GOT3 (cell line): ENCODE measurements at places on chromosomes 3 and 15.

DNA sequence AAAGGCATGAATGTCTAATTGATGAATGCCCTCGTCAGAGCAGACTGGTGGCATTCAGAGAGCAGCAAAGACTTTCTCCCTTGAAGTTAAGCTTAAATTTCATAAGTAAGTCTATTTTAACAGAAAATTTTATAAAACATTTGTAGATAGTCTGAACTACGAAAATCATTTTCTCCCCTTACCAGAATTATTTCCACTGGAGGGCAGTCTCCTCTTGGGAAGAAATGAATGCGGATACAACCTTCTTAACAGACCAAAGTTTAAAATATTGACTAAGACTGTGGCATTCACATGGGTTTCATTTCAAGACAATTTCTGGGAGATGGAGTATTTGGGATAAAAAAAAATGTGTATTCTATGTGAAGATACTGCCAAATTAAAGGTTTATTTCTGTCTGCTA, 669.0 kb downstream of the FHIT start:
- DNase-seq, result no peak

GRCh38 chr3:133578548-133579191, 5.2 kb downstream of the CDV3 start:
- no peak for DNase-seq

GRCh38 chr3:72134989-72135451, 350.1 kb upstream of the PROK2 start:
- DNase-seq, result no peak

DNA sequence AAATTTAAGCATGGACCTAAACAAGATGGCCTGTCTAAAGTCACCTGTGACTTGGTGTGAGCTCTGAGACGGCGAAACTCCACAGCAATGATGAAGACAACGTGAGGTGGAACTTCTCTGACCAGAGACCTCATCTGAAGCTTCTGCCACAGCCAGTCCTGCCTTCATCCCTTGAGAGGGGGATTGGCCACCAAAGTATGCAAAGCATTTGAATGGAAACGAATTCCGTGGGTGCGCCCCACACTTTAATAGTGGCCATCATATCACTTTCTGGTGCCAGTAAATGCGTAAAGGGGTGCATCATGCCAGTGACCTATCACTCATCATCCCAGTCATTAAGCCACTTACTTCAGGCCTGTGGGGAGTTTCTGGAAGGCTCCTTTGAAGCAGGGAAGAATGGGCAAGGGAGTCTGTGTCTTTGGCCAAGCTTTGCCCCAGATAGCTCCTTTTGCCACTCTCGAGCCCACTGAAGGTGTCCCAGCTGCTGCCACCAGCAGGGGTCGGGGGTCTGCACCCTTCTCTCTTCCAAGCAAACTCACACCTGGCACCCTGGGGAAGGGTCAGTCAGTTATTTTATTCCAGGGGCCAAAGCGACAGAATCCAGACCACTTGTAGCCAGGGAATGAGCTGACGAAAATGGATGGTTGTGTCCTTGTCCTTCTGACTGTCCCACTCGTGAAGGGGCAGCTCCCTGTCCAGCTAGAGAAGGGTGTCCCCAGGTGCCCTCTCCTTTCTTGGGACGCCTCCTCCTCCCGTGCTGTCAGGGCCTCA, 17.7 kb downstream of the MUC20 start:
- no peak for DNase-seq

GRCh38 chr3:127209155-127209839, 16.4 kb downstream of the PRR23E start:
- no peak for DNase-seq

- DNase-seq, result no peak
Measured at GRCh38 chr3:153768561-153769469, 352.4 kb upstream of the ARHGEF26 start.

DNA sequence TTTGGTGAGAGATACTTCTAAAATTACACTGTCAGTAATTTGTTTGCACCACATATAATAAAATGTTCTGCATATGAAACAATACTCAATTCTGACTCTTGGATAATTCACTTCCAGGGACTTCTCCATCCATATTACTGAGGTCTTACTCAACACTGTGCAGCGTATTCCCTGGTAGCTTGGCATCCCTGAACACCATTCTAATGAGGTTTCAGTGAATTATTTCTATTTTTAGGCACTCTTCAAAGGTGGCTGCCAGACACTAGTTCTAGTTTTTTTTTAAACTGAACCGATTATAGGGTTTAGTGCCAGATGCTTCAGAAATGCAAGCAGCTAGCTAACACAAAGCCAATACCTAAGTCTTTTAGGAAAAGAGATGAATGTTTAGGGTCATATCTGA, 283.3 kb downstream of the FEZF2 start:
- no peak for DNase-seq

- DNase-seq, result peak; percentile 52
Measured at GRCh38 chr15:67150023-67150860, 84.8 kb downstream of the SMAD3 start.

DNA sequence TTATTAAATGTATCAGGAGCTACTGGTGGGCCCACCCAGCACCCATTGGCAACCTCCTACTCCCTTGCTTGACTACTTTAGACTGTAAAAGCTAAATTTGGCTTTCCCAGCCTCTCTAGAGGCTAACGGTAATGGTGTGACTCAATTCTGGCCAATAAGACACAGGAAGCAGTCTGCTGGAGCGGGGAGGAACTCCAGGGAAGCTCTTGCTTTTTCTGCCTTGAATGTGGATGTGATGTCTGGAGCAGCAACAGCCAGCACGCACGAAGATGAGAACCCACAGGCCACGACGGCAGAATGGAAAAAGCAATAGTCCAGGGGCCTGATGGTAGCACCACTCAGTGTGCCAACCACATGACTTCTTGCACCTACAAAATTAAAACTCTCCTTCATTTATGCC, 39.9 kb downstream of the RAB6B start:
- DNase-seq, result peak; percentile 8

DNA sequence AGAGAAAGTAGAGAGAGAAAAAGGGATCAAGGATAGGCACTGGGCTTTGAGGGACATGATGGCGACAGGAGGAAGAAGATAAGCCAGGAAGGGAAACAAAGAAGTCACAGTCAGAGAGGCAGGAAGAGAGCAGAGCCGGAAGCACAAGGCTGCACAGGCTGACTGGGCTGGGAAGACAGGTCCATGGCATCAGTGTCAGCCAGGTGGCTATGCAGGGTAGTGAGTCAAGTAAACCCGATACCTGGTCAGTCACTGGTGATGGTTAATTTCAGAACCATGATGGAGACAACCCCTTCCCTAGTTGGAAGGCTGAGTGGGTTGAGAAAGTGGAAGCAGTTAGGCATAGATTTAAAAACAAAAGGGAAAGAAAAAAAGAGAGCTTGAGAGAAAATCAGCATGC, 203.8 kb downstream of the EPHB1 start:
- no peak for DNase-seq

GRCh38 chr3:173583496-173583895, 186.0 kb downstream of the NLGN1 start:
- DNase-seq, result no peak

DNA sequence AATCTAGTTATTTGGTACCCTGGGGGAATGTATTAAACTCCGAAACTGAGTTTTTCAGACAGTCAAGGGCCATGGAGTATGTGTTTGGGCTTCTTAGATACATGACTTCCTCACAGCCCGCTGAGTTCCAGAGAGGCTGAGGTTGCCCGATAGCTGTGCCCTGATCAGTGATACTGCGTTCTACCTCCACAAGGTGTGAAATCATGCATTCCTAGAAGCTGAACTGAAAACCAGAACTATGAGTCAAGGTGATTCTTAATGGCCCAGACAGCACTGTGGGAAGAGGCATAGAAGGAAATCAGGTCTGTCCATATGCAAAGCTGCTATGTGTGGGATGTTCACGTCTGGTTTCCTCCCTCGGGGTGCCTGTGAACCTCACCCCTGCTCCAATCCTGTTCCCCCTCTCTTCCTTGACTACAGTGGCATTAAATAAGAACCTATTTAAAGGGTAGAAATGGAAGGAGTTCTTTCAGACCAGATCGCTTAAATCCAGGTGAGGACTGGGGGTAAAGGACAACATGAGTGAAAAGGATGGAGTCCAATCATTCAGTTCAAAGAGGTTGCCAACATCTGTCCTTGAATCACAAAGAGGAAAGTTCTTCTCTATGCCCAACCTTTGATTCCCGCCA, 74.3 kb downstream of the MYO1E start:
- DNase-seq, result no peak

- DNase-seq, result no peak
Measured at GRCh38 chr15:59994888-59995557, 9.1 kb upstream of the FOXB1 start.

GRCh38 chr3:4496087-4496452, 2.9 kb downstream of the ITPR1 start:
- DNase-seq, result no peak

DNA sequence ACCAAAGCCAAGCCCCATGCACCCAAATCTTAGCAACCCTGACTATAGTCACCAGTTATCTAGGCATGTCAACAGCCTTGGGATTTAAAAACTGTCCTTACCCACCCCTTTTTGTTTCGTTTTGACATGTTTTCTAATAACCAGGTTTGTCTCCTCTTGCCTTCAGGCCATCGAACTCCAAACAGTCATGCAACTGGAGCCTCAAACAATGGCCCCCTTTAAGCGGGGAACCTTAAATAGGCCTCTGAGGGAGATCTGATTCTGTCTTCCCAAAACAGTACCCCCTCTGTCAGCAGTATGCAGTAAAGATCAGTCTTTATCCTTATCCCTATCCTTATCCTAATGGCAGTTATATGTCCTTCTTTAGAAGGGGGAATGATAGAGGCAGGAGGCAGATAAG, 105.7 kb downstream of the DPH6 start:
- no peak for DNase-seq

DNA sequence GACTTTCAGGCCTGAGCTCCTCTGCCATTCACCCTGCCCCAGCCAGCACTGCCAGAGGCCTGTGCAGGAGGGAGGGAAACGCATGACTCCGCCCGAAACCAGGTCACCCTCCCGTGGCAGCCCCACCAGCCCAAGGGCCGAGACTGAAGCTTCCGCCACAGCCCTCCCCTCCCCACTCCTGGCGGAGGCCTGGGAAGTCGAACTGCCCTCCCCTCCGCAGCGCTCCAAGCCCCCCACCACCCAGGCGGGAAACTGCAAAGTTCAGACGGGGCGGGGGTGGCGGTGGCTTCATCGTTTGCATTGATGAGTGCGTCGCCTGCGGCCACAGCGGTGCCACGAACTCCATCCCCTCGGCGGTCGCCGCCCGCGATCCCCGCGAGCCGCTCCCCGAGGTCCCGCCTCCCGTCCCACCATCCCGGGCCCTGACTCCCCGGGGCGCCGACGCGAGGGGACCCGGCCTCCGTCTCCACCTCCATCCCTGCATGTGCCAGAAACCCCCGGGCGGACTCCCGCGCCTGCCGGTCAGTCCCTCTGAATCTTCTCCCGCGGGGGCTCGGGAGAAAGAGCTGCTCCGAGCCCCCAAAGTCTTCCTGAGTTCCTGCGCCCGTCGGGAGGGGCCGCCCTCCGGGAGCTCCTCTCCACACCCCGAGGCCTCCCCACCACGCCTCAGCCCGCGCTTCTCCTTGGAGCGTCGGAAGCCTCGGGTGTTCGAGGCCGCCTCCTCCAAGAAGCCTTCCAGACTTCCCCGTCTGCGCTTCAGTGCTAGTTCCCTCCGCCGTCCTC, 698 bp downstream of the MELTF start:
- DNase-seq, result no peak

- no peak for DNase-seq
Measured at GRCh38 chr3:52388348-52388821, 56.5 kb downstream of the SEMA3G start.

- DNase-seq, result no peak
Measured at GRCh38 chr3:149426325-149426724, 48.2 kb upstream of the TM4SF4 start.

DNA sequence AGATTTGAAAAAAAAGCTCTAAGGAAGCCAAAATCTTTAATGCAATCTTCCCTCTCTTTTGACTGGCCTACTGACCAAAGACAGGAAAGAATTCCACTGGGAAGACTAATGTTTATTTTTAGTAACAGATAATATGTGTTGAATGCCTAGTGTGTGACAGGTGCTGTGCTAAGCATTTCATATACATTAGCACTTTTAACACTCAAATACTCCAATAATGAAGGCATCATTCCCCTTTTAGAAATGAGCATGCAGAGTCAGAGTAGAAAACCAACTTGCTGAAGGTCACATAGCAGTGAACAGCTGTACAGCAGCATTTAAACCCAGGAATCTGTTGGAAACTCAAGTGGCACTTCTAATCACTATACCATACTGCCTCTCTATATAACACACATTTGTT, 170.6 kb downstream of the MINAR1 start:
- no peak for DNase-seq

DNA sequence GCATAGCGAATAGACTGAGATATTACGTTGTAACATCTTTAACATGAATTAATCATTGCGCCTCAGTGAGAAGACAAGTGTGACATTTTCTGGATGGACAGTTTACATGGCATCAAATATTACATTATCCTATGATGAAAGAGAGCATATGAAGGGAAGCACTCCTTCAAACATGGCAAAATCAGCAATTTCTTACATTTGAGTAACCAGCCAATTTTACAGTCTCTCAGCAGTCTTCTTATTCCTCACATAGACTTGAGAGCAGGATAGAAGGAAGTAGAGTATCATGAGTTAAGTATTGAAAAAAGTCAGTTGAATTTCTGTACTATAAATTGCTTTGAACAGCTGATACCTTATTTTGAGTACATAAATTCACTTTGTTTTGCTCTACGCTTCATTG, 38.9 kb downstream of the FANCI start:
- no peak for DNase-seq

DNA sequence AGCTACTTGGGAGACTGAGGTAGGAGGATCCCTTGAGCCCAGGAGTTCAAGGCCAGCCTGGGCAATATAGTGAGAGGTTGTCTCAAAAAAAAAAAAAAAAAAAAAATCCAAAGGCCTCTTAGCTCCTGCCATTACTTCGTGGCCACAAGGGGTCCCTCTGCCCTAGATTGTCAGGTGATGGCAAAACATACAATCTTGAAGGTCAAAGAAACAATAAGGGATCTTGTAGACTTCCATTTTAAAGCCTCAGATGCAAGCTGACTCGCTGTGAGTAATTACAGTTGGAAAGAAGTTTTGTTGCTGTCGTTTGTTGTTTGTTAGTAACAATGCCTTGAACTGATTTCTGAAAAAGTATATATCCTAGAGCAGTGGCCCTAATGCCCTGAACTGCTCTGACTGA, 55.9 kb upstream of the PLCL2 start:
- no peak for DNase-seq

GRCh38 chr3:50816894-50817293, 142.2 kb downstream of the DOCK3 start:
- DNase-seq, result no peak

DNA sequence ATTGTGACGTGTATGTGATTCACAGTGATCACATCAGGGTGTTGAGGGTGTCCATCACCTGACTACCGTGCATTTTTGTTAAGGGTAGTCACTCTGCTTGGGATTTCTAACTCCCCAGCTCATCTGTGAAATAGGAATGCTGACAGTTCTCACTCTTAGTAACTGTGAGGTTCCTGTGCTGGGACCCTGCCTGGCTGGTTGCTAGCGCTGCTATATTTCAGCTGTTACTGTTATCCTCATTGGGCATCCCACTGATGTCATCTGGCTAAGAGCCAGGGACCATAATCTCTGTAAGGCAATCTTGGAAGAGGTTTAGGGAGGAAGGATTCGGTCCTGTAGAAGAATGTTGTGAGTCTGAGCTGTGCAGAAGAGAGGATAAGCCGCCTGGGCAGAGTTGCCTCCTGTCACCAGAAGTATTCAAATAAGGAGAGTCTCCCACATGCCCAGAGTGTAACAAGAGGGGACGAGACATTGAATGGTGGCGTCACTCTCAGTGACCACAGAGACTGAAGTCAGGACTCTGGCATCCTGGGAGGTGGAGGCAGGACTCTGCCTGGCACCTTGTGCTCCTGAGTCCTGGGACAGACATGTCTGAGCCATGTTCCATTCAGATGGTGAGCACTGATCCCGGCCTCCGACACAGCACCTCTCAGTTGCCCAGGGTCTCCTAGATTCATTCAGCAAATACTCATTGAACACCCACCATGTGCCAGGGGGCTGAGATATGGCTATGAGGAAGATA, 52.2 kb downstream of the FBLN2 start:
- DNase-seq, result no peak
